Tibial artery (tissue), 4 donors: ENCODE measurements at places on chromosomes 16 and 17.

- no peak for DNase-seq
These were observed 1.2 kb upstream of the OSBPL7 start for GRCh38 chr17:47822785-47823184.

DNA sequence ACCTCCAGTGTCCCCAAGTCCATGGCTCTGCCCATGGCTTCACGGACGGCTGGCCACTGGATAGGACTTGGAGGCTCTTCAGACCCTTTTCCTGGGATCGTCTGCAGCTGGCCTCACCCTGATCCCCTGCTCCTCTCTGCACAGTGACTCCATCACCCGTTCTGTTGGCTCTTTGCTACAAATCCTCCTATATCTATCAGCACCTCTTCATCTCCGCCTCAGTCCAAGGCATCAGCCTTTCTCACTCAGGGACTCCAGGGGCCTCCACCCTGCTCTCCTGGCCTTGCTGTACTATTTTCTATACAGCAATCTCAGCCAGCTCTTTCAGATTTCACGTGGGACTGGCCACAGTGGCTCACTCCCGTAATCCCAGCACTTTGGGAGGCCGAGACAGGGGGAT lies 10.7 kb upstream of the SNN start:
- DNase-seq = no peak

- DNase-seq = no peak
These were observed 241.2 kb downstream of the FOXL1 start for GRCh38 chr16:86819533-86819892.

GRCh38 chr17:61715348-61715747 lies 124.3 kb upstream of the NACA2 start:
- no peak for DNase-seq

DNA sequence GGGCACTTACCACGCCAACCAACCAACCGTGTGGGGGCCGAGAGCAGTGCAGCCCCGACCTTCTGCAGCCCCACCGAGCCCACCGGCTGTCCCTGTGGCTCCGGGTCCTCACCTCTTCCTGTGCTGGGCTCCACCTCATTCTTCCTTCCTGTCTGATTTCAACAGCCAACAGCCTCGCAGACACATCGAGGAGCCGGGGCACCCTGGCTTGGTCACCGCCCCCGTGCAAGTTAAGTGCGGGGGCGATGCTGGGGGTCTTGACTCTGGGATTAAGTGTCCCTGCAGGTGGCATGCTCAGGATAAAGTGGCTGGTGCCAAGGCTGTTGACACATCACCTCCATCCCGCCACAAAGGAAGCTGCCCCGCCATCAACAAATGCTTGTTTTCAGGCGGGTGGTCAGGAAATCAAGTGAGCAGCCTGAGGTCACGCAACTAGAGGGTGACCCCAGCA lies at the start of gene NLRC3:
Gene NLRC3 (minus strand): TSS at position 102 of the 451 bp plus-strand sequence. CDS start 12,367 bp downstream, outside the sequence.
- no peak for DNase-seq

- DNase-seq = no peak
These were observed 11.7 kb upstream of the TOM1L1 start for GRCh38 chr17:54888981-54889380.

GRCh38 chr16:81925016-81925415 lies 86.3 kb downstream of the SDR42E1 start:
- no peak for DNase-seq

DNA sequence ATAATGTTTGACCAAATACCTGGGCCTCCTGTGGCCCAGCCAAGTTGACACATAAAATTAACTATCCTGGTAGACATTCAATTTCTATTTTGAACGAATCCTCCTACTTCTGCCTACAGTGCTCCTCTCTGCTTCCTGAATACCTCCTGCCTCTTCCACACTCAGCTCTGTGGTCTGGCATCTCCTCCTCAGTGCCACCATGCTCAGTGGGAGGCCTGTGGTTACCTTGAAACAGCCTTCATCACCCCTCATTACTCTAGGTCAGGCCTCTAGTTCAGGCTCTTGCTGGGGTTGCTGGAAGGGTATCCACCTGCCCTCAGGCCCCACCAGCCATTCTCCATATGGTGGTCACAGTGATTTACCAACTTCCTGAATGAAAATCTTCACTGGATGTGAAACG lies 5.1 kb downstream of the LYRM9 start:
- DNase-seq = no peak

GRCh38 chr17:76154292-76154691 lies 13.2 kb upstream of the FOXJ1 start:
- DNase-seq = no peak

- no peak for DNase-seq
These were observed 275.3 kb downstream of the PARN start for GRCh38 chr16:14354561-14355351.

DNA sequence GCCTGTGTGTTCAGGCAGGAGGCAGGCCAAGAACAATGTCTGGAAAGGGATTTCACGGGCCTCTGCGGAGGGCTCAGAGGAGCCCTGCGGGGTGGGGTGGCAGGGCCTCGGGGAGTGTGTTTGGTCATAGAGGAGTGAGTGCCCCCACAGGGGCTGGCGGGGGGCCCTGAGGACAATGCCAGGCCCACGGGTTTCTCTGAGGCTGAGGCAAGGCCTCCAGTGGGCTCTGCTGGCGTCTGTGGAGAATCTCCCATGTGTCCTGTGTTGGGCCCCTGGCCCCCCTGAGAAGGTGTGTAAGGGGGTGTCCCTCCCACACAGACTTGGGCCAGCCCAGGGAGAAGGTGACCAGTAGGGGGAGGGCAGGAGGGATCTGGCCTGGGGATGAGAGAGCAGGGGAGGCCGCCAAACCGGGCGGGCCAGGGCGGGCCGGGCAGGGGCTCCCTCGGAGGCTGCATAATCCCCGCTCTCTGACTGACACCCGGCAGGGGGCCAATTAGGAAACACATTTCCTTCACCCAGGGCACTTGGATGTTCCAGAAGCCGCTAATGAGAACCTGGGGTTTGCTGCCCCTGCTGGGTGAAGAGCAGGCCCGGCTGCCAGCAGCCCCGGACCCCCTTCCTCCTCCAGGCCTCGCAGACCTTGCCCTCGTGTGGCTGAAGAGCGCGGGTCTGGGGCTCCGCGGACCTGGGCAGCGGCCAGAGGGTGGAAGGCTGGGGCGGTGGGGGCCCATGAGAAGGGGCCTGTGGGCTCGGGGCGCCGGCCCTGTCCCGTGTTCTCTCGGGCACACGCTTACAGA lies 204.2 kb downstream of the NTN1 start:
- no peak for DNase-seq

DNA sequence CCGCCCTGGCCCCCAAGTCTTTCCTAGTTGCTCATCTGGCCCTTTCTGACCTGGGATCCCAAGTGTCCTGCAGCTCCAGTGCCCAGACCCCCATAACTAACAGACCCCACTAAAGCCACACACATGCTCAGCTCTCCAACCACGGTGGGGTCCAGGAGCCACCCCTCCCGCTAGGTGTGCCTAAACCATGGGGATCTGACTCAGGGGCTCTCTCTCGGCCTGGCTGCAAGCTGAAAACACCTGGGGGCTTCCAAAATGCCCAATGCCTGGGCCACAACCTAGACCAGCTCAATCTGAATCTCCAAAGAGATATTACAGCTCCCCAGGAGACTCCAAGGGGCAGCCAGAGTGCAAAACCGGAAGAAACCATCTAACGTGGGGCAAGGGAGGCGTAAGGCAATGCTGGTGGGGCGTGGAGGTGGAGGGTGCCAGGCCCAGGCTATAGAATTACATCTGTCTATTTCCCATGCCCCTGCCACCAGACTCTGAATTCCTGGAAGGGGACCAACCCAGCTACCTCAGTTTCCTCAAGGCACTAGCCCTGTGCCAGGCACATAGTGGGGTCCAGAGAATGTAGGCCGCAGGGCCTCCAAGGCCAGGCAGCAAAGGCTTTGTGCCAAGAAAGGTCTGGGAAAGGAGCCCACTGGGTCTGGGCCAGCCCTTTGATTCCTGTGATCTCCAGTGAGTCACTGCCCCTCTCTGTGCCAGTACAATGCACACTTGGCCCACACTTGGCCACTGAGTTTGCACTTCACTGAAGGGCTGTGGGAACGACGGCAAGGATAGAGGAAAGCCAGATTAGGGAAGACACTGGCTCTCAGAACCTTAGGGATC lies 3.3 kb downstream of the CD2BP2 start:
- peak; percentile 86 for DNase-seq

DNA sequence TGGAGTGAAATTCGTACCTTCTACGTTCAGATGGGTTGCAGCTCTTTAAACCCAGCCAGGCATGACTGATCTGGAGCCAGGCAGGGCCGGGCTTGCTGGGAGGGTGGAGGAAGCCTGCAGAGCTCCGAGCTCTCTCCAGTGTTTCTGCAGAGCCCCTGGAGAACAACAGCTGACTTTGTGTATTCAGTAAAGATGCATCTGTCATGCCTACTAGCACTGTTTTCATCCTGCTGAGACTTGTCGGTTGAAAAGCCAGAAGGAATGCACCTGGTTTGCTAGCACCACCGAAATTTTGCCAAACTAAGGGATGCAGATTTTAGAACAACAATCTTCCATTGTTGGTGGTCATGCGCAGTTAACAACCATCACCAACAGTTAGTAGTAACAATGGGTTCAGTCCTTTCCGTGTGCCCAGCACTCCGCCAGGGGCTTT lies 22.4 kb upstream of the SCNN1B start:
- DNase-seq = no peak

- no peak for DNase-seq
These were observed 66.3 kb upstream of the MYOCD start for GRCh38 chr17:12599186-12599920.

DNA sequence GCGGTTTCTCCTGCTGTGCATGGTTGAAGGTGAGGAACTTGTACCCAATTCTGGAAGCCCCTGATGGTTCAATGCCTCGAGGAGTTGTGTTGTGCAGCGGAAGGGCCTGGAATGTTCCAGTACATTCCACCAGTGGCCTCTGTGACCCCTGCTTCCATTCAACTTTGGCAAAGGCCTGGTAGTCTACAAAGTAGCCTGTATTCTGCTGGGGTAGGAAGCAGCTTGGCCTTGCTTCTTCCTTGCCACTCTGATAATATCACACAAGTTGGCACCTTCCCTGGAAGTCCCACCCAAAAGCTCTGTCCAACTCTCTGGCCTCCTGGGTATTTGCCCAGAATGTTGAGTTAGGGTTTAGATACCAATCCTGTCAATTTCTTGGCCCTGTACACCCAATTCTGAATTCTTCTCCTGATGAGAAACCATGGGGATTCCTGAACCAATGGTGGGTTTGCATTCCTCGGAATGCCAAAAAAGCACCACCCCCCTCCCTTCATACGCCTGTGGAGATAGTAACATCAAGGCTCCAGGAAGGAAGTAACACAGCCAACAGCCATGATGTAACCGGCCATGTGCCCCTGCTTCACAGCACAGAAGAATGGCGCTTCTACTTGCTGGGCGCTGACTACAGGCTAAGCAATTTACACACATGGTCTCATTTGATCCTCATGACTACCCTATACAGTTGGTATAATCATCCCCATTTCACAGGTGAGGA lies 11.8 kb upstream of the FAM117A start:
- DNase-seq = peak; percentile 36

- no peak for DNase-seq
These were observed 52.6 kb downstream of the CYB5B start for GRCh38 chr16:69476920-69477443.

DNA sequence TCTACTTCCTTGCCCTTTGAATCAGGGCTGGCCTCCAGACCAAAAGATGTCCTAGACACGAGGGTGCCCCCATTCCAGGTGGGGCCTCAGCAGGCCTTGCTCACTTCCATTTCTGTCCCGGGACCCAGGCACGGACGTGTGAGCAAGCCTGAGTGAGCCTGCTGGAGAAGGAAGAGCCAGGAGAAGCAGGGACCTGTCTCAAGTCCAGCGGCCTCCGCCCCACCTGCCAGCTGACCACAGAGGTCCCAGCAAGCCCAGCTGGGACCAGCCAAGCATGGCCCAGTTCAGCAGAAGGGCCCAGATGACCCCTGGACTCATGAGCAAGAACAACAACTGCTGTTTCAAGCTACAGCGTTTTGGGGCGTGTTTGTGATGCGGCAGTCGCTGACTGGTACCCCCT lies 24.7 kb downstream of the RBFOX3 start:
- DNase-seq = no peak

DNA sequence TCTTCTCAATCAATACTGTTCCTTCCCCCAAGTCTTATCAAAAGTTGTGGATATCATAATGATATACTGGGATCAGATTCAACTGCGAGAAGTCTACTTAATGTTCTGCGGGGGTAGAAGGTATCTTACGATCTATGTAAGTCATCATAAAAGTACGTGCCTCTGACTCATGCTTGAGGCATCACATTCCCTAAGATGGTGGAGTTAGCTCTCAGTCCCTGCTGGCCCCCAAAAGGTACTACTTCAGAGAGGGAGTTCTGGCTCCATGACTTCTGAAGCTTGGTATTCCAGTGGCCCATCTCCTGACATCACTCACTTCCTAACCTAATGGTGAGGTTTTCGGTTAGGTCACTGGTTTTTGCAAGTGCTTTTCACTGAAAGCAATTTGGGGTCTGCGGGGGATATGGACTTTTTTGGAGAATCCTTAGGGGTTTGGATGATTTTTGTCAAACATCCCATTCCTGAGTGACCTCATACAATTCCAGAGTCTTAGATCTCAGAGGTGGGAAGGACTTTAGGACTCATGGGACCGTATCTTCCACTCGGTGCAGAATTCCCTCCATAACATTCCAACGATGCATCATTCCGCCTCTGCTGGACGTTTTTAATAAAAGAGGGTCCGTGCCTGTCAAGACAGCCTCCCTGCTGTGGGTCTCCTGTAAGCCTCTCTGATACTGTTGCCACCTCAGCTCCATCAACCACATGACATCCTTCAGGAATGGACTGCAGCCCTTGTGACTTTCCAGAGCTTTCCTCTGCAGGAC lies 74.3 kb downstream of the DYNLRB2 start:
- no peak for DNase-seq

- DNase-seq = no peak
These were observed 129.9 kb downstream of the TMEM132E start for GRCh38 chr17:34709158-34709754.

- DNase-seq = no peak
These were observed 13.5 kb upstream of the SMIM5 start for GRCh38 chr17:75619506-75620431.

DNA sequence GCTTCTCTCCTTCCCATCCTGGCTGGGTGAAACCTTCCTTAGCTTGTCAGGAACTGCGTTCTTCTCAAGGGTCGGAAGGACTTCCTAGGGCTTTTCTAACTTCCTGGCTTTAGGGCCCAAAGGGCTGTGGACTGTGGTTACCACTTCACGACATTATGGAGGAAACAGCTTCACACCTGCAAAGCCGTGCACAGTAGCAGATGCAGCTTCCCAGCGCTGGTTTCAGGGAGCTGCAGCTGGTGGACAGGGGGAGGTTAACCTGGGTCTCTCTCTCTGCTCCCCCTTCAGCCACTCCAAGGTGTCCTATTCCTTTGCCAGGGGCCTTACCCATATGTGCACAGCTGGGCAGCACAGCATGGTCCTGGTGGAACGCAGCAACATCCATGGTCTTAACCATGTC lies 155.8 kb upstream of the CDC42EP4 start:
- no peak for DNase-seq

GRCh38 chr16:15963307-15963910 lies 14.0 kb downstream of the ABCC1 start:
- no peak for DNase-seq

GRCh38 chr16:81790830-81791435 lies 11.8 kb downstream of the PLCG2 start:
- DNase-seq = no peak
